ENCODE measurements at places on chromosomes 2 and 18.

DNA sequence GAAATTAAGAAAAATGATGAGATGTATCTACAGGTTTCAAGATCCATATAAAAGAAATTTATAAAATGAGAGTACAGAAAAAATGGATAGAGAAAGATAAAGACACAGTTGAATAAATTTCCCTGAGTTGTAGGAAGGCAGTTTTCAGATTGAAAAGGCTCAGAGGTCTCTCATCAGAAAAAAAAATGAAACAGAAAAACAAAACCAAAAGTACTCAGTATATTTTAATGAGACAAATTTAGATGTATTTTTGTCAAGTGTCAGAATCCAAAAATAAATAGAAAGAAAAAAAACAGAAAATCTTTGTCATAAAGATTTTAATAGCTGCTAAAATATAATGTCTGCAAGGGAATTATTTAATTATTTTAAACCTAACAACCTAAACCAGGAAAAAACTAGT, 520.5 kb downstream of the KCNJ3 start:
- no peak for DNase-seq

DNA sequence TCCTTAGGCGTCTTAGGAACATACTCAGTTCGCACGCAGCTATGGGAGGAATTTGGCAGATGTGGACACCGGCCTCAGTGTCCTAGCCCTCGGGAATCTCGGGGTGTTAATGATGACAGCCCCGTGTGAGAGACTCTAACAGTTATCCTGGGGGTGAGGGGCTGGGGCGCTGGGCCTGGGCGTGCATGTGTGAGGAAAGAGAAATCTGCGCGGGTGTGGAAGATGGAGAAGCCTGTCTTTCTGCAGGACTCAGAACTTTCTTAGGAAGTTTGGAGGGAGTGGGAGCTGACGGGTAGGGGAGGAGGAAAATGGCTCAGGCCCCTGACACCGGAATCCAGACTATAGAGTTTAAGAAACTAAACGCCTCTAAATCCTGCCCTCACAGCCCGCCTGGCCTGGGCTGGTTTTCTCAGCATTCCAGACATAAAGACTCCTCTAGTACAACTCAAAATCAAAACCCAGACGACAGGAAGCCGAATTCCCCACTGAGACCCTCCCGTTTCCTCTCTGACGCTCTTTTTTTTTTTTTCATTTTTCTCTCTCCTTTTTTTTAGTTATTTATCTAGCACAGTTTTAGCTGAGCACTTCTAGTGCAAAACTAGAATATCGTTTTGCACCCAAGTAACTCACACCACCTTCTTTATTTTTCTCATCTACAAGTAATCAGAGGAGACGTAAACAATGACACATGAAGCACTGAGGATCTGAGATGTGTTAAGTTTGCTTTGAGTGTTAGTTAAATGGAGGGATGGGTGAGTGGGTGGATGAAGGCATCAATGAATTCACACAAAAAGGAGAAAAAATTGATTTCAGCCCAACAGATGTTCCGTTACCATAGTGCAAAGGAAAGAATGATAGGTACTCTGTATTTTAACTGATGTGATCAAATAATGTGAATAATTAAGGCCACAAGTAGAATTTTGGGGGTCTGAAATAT, 1.2 kb upstream of the HAAO start:
- no peak for DNase-seq

- DNase-seq = no peak
Measured at GRCh38 chr2:113972766-113973165, 82.9 kb downstream of the ACTR3 start.

DNA sequence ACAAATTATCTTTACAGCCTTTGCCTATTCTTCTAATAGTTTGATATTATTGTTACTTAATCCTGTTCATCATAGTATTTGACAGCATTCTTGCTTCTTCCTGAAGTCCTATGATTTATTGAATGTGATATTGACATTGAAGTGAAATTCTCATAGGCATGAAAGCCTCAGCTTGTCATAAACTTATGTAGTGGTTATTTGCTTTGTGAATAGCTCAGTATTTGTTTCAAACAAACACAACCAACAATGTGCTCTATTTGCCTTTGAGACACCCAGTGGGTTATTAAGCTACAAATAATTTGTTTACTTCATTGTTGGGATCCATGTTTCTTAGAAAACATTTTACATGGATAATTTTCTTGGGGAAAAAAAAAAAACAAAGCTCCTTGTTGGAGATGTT, 57.2 kb downstream of the TTC39C start:
- DNase-seq = no peak

DNA sequence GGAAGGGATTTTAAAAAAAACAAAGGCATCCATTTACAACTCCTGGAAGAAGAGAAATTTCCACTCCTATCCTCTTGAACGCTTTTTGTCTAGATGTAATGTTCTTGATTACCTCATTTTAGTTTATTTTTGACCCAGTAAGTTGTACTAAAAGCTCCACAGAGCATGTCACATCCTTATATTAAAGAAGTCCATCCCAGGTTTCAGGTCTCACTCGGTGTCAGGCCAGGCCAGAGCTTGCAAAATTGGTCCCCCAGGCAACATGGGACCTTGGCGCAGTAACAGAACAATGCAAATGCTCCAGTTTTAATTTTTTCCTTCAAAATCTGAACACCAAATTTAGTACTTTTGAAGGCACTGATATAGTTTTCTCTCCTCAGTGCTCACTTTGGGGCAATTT, 218.4 kb upstream of the REV1 start:
- no peak for DNase-seq

GRCh38 chr2:133780099-133780996, 212.1 kb upstream of the NCKAP5 start:
- DNase-seq = peak; percentile 9

GRCh38 chr18:27184115-27185024, 738 bp downstream of the CHST9 start:
- DNase-seq = no peak

- no peak for DNase-seq
Measured at GRCh38 chr2:180257247-180257646, 250.2 kb upstream of the CWC22 start.

- DNase-seq = no peak
Measured at GRCh38 chr2:173571021-173571821, 216.5 kb downstream of the CDCA7 start.

DNA sequence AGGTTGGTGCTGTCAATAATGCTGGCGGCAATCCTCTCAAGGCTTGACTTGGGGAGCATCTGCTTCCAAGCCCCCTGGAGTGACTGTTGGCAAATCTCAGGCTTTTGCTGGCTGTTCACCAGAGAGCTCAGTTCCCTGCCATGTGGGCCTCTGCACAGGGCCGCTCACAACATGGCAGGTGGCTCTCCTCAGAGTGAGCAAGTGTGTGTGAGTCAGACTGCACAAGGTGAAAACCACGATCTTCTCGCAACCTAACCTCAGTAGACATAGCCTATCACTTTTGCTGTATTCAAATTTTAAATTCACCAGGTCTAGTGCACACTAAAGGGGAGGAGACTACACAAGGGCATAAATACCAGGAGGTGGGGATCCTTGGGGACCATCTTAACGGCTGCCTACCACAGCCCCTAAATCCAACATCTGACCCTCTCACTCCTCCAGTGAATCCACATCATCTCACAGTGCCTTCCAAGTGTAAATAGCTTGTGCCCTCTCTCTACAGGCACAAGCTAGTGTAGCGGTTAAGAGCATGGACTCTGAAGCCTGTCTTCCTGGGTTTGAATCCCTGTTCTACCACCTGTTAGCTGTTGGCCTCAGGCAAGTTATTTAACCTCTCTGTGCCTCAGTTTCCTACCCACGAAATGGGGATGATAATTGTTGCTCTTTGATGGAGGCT, 187.7 kb upstream of the CXCR4 start:
- DNase-seq = peak; percentile 58

- DNase-seq = no peak
Measured at GRCh38 chr18:67035026-67035425, 431.1 kb upstream of the CDH19 start.

DNA sequence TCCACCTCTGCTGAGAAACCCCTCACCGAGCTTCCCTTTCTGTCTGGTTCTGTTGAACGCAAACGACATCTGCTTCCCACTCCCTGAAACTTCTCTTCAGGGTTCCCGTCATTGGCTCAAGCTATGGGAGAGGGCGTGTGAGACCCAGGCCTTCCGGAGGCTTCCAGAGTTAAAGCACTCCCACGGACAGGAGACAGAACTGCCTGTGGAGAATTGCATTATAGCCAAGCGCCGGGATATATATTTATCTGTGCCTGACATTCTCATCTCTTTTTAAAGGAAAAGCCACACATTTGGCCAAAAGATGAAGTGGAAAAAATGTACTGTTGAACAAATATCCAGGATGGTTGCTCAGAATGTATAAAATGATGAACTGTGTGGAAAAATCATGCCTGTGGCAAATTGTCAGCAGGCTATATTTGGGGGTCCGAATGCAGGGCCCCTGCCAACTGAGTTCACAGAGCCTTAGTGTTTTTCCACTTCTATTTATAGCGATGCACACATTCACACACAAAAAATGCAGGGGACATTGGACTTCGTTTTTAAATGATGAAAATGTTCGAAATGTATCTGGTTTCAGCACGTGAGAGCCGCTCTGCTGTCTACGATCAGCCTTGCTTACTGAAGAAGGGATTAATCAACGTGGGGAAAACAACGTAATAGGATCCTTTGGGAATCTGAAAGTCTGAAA, 59.5 kb downstream of the E2F6 start:
- no peak for DNase-seq

GRCh38 chr2:38446906-38447561, 70.0 kb upstream of the ATL2 start:
- no peak for DNase-seq

- DNase-seq = no peak
Measured at GRCh38 chr2:24076849-24077534, 866 bp upstream of the SF3B6 start.

DNA sequence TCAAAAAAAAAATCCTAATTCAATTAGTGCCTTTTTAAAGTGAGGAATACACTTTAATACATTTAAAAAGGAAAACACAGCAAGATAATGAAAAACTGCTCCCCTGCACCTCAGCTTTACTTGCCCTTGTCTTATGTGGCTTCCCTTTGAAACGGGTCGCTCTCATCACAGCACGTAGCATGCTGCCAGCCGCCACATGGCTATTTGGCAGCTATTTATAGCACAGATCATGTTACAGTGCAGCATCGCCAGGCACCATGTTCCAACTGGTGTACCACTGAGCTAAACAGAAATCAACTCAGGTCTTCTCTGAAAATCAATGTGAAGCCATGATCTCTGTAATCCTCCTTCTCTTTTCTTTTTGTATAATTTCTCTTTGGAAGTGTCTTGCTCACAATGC, 65.1 kb downstream of the TMEM182 start:
- DNase-seq = no peak
